ENCODE measurements at places on chromosomes 6 and 20.

- no peak for DNase-seq
- no peak overlapping the region for H3K4me3 ChIP-seq
- H3K27ac ChIP-seq, result no peak overlapping the region
- peaks cover 14% of the 10 kb centered on the region for H3K4me1 ChIP-seq
- no peaks in the 10 kb centered on the region for H3K36me3 ChIP-seq
Measured at GRCh38 chr20:16476032-16476431, 97.2 kb downstream of the KIF16B start.

- DNase-seq, result no peak
- peaks cover 4% of the 10 kb centered on the region for H3K27me3 ChIP-seq
- peaks cover 32% of the 10 kb centered on the region for H3K4me1 ChIP-seq
- H3K4me3 ChIP-seq, result no peak overlapping the region
- H3K27ac ChIP-seq, result no peak overlapping the region
- H3K36me3 ChIP-seq, result no peaks in the 10 kb centered on the region
Measured at GRCh38 chr20:22584922-22585785, 782 bp upstream of the FOXA2 start.

DNA sequence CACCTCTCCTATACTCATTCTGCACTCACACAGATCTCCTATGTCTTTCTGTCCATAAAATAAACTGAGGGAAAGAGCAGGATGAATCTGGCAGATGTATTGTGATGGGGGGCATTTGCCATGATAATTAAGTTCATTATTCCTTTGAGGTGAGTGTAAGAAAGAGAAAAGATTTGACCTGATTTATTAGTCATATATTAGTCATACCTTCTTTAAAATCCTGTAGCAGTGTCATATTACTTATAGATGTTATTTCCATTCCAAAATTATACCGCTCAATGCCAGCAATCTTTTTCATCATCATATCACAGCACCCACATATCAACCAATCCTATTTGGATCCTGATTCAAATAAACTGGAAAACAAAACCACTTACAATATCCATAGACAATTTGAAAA lies 733.3 kb upstream of the SLC35B3 start:
- no peaks in the 10 kb centered on the region for H3K27me3 ChIP-seq
- no peaks in the 10 kb centered on the region for H3K4me1 ChIP-seq
- H3K27ac ChIP-seq, result no peak overlapping the region
- H3K4me3 ChIP-seq, result no peak overlapping the region

- peaks cover 16% of the 10 kb centered on the region for H3K36me3 ChIP-seq
- H3K27me3 ChIP-seq, result no peaks in the 10 kb centered on the region
- H3K4me3 ChIP-seq, result no peak overlapping the region
- no peaks in the 10 kb centered on the region for H3K4me1 ChIP-seq
- H3K27ac ChIP-seq, result no peak overlapping the region
- DNase-seq, result no peak
Measured at GRCh38 chr6:144519426-144519825, 234.3 kb downstream of the UTRN start.

DNA sequence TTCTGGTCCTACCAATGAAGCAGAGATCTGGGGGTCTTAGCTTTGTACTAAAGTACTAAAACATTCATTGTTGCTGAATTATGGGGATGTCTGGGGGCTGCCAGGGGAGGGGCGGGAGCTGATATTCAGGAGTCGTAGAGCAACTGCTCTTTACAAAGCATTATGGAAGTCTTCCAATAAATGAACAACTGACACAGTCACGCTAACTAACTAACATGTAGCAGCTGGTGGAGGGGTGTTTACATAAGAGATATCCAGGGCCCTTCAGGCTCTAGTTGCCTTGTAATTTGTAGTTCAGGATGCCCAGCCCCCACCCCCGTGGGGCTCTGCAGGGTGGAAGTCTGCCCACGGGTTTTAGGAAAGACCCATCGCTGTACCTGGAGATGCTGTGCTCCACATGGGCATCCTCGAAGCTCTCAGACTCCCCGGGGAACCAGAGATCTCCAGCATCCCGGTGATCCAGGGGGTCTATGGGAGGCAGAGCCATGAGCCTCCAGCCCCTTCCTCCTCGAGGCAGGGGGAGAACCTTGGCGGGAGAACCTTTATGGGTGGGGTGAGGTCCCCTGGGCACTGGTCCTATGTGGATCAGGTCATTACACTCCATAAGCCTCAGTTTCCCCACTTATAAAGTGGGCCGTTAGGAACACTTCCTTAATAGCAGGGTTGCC lies 3.4 kb downstream of the TREM2 start:
- no peaks in the 10 kb centered on the region for H3K4me1 ChIP-seq
- no peaks in the 10 kb centered on the region for H3K27me3 ChIP-seq
- DNase-seq, result no peak
- H3K4me3 ChIP-seq, result no peak overlapping the region
- H3K36me3 ChIP-seq, result no peaks in the 10 kb centered on the region
